ENCODE measurements at places on chromosomes 7 and 10.

GRCh38 chr10:51090190-51090589, 15.9 kb downstream of the PRKG1 start:
- no peak for DNase-seq

DNA sequence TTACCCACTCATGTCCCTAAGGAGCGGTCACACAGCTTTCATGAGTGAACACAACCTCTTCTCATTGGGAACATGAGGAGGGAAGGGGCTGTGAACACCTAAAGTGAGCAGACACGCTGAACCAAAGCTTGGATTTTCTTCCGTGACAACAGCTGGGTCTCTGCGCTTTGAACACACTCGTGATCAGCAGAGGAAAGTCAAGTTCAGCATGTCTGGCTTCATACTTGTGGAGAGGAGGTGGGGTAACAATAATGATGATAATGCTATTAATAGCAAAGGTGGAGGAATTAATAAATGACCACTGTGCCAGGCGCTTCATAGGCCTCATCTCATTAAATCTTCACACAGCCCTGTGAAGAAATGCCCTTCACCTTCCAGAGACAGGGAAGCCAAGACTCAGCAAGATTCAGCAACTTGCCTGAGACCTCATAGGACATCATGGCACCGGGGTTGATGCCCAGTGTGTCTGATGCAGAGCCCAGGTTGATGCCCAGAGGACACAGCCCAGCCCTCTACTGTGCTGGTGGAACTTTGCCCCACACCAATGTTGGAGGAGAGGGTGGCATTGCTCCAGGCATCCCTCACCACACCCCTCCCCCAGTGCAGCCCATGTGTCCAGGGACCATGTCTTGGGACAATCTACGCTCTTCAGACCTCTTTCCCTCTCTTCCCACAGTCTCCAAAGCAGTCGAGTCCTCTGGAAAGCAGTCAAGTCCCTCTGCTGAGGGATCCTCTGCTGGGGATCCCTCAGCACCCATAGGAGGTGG, 40.6 kb downstream of the GSDME start:
- no peak for DNase-seq

- no peak for DNase-seq
Observed at GRCh38 chr10:68154211-68154497, 44.9 kb downstream of the MYPN start.

- no peak for DNase-seq
Observed at GRCh38 chr7:103914147-103914899, 75.1 kb downstream of the RELN start.

DNA sequence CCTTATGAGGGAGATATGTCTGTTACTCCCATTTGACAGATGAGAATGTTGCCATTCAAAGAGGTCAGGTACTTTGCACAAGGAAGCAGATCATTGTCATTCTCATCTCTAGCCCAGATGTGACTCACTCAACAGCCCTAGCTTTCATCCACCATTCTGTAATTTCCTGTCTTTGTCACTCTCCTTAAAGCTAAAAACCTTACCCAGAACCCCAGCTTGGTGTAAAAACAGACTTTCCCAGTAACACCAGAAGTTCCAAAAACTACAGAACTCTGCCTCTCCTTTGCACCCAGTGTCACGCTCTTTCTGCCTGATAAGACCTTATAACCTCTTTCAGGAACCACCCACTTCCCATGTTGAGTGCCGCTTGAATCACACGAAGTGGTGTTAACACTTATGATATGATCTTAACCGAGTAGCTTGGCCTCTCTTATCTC, 89.1 kb upstream of the SP4 start:
- no peak for DNase-seq

- DNase-seq, result peak; percentile 5
Observed at GRCh38 chr7:36604806-36605205, 119.5 kb downstream of the AOAH start.

DNA sequence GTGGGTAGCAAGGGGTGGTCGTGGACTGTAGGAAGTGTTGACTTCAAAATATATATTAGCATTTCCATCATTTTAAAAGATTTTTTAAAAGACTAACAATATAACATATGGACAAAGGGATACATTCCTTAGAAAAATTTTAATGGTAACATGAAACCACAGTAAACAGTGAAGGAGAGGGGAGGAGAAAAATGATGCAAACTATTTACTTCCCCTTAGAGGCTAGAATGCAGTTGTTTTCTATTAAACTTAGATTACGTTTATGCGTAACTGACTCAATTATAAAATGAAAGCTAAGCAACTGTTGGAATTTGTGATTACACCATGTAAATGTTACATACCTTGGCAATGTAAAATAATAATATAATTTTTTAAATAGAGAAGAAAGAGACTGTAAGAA, 41.3 kb downstream of the CALD1 start:
- peak; percentile 43 for DNase-seq

- peak; percentile 57 for DNase-seq
Observed at GRCh38 chr7:33757563-33758165, 147.7 kb upstream of the BMPER start.

GRCh38 chr10:69801434-69802315, at the start of gene COL13A1:
TSS of gene COL13A1 (plus strand) at chr10:69801906. CDS start at chr10:69802424, 518 bp downstream.
- DNase-seq, result peak; percentile 81

GRCh38 chr7:139784648-139785047, 6.8 kb upstream of the HIPK2 start:
- DNase-seq, result no peak

GRCh38 chr7:6709808-6710207, 3.1 kb upstream of the ZNF12 start:
- DNase-seq, result no peak

GRCh38 chr10:3482200-3482993, 302.6 kb downstream of the KLF6 start:
- DNase-seq, result peak; percentile 97

GRCh38 chr10:116809483-116810119, 39.7 kb upstream of the ENO4 start:
- DNase-seq, result no peak

DNA sequence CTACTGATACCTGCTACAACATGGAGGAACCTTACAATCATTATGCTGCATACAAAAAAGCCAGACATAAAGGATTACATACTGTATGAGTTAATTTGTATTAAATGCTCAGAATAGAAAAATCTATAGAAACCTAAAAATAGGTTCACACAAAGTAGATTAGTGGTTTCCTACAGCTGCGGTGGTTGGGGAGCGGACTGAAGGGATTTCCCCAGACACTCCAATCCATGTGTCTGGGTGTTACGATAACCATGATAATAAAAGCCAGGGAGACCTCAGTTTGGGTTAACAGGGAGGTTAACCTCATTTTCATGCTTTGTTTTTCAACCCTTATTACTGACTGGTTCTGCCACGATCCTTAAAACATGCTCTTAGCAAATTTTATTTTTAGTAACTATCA, 355.9 kb downstream of the KCNMA1 start:
- DNase-seq, result no peak

DNA sequence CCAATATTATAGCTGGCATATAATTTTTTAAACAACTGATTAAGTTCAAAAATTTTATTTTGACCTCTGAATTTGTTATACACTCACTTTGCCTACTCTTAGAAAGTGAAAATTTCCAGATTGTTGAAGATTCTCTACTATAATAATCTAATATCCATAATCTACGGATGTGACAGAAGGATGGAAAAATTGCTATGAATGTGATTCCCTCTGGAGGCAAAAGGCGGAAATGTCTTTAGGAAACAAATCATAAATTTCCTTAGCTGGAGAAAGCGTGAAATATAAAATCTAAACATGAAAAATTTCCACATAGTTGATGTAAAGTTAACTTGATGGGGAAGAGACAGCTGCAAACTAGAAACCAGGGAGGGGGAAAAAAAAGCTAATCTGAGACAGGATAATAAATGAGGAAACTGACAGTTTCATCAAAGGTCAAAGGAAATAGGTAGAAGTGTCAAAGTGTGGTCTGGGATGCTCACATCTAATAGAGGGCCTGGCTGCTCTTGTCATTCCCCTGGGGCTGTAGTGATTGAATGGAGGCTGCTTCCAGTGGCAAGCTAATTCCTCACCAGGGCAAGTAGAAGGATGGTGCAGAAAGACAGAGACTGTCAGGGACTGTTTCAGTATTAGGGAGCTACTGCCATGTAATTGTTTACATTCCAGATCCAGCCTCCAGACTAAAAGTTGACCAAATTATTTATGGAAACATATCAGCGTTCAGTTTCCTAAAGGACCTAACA, 264.5 kb downstream of the SDHAF3 start:
- no peak for DNase-seq

- no peak for DNase-seq
Observed at GRCh38 chr10:59400214-59400613, 37.9 kb upstream of the FAM13C start.

DNA sequence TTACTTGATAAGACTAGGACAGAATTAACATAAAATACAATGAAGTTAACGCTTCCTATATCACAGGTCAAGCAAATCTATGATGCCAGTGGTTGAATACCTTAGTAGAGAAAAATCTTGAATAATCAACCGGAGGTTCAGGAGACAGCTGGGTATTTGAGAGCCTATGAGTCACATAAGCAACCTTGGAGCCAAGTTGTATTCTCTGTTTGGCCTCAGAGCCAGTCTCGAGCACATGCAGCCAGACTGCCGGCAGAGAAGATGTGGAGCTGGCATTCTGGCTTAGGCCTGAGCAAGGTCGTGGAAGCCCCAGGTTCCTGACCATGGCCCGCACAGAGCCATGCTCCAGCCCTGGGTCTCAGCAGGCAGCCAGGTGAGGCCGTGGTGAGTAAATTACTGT, 90.3 kb downstream of the FAM204A start:
- DNase-seq, result no peak

DNA sequence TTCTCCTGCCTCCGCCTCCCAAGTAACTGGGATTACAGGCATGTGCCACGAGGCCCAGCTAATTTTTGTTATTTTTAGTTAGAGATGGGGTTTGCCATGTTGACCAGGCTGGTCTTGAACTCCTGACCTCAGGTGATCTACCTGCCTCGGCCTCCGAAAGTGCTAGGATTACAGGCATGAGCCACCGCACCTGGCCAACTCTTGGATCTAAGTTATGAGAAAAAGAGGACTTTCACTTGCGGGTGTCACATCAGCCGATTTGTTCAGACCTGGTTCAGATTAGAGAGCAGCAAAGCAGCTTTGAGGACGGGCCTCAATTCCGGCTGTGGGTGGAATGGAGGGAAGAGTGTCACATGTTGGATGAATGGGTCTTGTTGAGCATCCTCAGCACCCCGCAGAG, 61.0 kb upstream of the FGFR2 start:
- DNase-seq, result no peak

DNA sequence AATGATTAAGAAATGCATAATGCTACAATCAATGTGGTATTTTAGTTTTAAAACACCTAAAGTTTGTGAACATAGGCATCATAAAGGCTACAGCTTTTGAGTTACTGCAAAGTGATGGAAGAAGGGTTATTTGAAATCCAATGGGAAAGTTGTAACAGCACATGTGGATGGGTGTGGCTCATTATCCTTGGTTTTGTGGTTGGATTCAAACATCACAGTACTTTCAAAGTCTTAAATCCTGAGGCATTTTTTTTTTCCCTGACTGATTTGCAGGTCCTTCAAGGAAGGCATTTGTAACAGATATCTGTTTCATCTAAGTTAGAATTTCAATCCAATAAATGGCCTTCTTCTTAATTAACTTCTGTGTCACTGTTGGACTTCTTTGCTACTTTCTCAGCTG, 9.8 kb upstream of the SHTN1 start:
- no peak for DNase-seq

- DNase-seq, result peak; percentile 14
Observed at GRCh38 chr10:120979435-120980278, 128.5 kb downstream of the WDR11 start.

- no peak for DNase-seq
Observed at GRCh38 chr7:129857313-129857712, 95.4 kb downstream of the UBE2H start.

- DNase-seq, result no peak
Observed at GRCh38 chr7:50208378-50208982, 96.0 kb upstream of the IKZF1 start.

GRCh38 chr10:87503886-87504285, 807 bp upstream of the MINPP1 start:
- DNase-seq, result no peak

- DNase-seq, result no peak
Observed at GRCh38 chr7:16991551-16991950, 109.8 kb upstream of the AGR3 start.

DNA sequence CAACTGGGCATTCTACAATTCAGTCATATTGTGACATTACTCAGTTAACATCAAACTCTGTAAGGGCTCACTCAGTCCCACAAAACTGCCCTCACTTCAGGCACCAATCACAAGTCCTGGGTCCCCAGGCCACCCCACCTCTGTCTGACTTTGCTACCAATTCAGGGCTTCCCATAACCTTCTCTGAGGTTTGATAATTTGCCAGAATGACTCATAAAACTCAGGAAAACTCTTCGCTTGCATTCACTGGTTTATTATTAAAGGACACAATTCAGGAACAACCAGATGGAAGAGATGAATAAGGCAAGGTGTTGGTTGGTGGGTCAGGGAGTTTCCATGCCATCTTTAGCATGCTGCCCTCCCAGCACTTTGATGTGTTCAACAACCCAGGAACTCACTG, 41.3 kb downstream of the AVL9 start:
- peak; percentile 75 for DNase-seq

- DNase-seq, result no peak
Observed at GRCh38 chr10:33113466-33113865, 155.4 kb upstream of the ITGB1 start.

GRCh38 chr10:33238643-33239042, 95.8 kb downstream of the NRP1 start:
- DNase-seq, result peak; percentile 74

- DNase-seq, result no peak
Observed at GRCh38 chr7:107773027-107773426, 29.1 kb downstream of the CBLL1 start.

GRCh38 chr7:150801946-150802771, 1.6 kb downstream of the TMEM176A start:
- no peak for DNase-seq

GRCh38 chr10:111125102-111125501, 48.3 kb downstream of the ADRA2A start:
- DNase-seq, result no peak

- no peak for DNase-seq
Observed at GRCh38 chr7:142720172-142720773, 29.0 kb upstream of the PRSS1 start.

Measured in mesenchymal stem cell (in vitro differentiated cells and primary cell).